ENCODE measurements at places on chromosomes 2 and 18.

DNA sequence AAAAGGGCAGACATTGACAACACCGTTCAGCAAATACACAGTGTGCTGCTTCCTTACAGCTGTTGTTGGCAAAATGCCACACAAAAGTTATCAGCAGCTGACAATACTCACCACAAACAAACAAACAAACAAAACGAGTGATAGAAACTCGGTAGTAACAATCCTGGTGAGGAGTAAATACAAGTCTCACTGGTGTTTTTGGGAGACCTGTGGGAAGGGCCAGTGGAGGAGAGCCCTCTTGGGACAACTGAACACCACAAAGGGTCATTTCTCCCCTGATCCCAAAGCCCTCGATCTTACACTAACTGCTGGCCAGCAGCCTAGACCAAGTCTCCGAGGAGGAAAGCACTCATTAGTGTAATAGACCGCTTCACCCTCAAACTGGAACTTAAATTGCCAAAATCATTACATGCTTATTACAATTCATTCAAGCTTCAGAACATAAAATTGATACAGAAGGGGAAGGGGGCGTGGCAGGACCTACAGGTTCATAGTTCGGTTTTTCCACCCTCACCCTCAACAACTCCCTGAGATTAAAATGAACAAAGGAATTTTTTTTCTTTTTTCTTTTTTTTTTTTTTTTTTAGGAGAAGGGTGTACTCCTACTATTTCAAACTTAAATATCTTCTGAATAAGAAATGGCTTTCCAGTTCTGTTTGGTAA lies 5.0 kb downstream of the AP1S3 start:
- DNase-seq = no peak

- no peak for DNase-seq
Measured at GRCh38 chr2:141162314-141162713, 968.5 kb downstream of the LRP1B start.

GRCh38 chr18:32335228-32335627 lies 135.5 kb downstream of the GAREM1 start:
- DNase-seq = no peak

DNA sequence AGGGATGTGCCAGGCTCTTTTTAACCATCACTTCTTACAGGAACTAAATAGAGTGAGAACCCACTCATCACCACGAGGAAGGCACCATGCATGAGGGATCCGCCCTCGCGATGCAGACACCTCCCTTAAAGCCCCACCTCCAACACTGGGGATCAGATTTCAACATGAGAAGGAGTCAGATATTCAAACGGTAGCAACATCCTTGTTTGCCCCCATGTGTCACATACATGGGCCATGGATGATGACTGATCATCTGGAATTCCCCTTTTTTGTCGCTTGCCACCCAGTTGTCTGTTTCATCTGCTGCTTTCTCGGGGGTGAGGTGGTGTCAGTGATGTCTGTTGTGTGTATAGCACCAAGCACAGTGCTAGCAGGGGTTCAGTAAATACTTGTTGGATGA lies 57.9 kb downstream of the NCK2 start:
- peak; percentile 62 for DNase-seq

DNA sequence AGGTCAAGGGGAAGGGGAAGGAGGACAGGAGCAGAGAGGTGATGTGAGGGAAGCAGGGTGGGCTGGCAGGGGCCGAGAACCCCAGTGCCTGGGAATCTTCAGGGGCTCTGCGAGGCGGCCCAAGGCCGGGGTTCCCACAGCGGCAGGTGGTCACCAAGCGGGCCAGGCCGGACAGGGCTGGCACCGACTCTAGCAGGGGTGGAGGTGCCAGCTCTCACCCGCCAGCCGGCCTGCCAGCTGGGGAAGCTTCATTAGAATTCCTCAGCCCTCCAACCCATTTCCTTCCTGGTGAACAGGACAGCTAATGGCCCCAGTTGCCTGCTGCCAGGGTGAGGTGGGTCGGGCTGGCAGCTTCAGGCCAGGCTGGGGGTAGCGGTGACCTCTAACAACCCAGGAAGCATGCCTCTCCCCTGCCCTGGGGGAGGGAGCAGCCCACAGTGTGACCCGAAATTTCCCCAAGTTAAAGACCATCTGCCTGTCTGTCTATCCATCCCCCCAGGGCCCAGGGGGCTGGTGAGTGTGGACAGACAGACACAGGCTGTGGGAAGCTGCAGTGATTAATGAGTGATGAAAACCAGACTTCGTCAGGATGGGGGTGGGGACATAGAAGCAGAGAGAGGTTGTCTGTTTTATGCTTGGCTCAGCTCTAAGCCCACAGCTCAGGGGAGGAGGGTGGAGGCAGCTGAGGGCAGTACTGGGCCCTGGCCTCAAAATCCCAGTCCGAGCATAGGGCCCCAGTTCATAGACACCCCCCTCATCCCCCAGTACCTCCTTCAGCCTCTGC lies 144.1 kb downstream of the ZFP36L2 start:
- no peak for DNase-seq

- no peak for DNase-seq
Measured at GRCh38 chr2:145812165-145812554, 1292.2 kb upstream of the ZEB2 start.

Data from stimulated activated CD4-positive, alpha-beta T cell treated with anti-CD3 and anti-CD28 coated beads, Interleukin-12 subunit alpha, Interleukin-12 subunit beta, amount 100 ng/mL, for 48 hours (primary cell).